ENCODE measurements at places on chromosomes 4 and X.

DNA sequence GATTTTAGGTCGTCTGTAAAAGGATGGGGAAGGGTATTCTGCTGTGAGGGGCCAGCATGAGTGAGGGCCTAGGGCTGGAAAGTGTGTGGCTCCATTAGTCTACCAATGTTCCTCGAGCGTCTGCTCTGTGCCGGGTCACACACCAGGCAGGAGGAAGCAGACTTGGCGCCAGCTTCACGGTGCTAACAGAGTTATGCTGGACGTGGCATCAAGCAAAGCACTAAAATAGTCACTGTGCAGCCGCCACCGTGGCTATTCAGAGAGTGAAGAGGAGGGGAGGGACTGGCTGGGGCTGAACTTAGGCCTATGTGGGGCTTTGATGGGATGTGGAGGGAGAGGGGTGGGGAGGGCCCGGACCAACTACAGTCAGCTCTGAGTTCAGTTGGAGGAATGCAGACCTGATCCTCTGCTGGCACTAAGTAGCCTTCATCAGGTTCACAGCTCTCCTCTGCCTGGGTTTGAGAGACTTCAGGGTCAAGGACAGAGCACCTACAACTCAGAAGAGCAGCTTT, 83.9 kb upstream of the MSX1 start:
- no peak for DNase-seq

DNA sequence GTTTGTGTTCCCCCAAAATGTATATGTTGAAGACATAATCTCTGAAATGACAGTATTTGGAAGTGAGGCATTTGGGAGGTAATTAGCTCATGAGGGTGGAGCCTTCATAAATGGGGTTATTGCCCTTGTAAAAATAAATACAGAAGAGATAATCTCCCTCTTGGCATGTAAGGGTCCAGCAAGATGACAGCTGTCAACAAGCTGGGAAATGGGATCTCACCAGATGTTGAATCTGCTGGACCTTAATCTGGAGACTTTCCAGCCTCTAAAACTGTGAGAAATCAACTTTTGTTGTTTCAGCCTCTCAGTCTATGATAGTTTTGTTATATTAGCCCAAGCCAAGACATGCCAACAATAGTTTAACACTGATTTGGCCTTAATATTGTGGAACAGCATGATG, 438.2 kb upstream of the PCDH7 start:
- DNase-seq = no peak

GRCh38 chr4:83382850-83383249, 48.2 kb upstream of the HPSE start:
- no peak for DNase-seq

- DNase-seq = no peak
Observed at GRCh38 chr4:157587681-157588423, 367.3 kb downstream of the GRIA2 start.

- DNase-seq = no peak
Observed at GRCh38 chr4:2082627-2083026, 23.5 kb downstream of the NAT8L start.

GRCh38 chr4:185697488-185697887, 114.5 kb downstream of the SORBS2 start:
- DNase-seq = no peak

GRCh38 chr4:112031712-112032328, 113.4 kb upstream of the FAM241A start:
- no peak for DNase-seq

DNA sequence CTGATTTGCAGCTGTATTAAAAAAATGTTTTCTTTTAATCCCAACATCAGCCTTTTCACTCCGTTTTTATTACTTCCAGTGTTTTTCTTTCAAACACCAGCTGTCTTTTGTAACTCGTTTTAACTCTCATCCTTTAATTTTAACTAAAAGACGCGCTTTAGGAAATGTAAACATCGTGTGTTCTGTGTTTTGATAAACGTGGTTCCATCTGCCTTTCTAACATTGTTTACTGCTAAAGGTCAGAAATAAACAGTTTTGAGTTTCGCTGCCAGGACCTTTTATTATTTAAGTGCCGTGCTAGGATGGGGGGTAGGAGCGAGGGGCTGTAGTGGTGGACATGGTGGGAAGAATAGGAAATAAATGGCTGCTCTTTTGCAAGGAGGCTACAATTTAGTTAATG, 1.5 kb downstream of the N4BP2 start:
- DNase-seq = no peak

DNA sequence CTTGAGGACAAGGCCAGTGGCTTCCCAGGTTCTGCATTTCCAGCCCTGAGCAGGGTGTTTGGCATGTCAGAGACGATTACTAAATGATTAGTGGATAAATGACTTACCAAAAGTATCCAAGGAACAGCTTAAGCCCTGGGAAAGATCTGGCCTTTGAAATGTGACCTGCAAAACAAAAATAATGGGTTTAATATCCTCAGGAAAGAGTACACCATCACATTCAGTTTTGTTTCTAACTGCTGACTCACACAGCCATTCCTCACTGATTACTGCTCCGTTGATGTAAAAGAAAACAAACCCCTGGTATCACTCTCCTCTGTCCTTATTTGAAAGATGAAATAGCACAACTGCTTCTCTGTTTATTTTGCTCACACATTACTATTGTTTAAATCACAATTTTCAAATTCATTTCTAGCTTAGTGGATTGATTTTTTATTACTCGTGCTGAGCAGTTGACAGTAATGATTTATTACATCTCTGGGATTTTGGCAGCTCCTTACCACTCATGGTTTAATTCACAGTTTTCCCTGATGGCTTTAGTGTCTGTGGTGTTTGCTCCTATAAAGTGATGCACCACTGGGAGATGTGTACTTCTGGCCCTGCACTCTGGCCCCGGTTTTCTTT, 117.0 kb downstream of the CBLL2 start:
- no peak for DNase-seq

GRCh38 chr4:38675146-38676121, 11.4 kb downstream of the KLF3 start:
- DNase-seq = peak; percentile 83

- no peak for DNase-seq
Observed at GRCh38 chr4:182749667-182750167, 167.5 kb downstream of the DCTD start.

- DNase-seq = no peak
Observed at GRCh38 chr4:48799157-48799556, 19.1 kb upstream of the FRYL start.

- DNase-seq = no peak
Observed at GRCh38 chr4:17809667-17810066, 890 bp downstream of the DCAF16 start.

- DNase-seq = no peak
Observed at GRCh38 chrX:42776195-42776594, 1.8 kb downstream of the PPP1R2C start.

- no peak for DNase-seq
Observed at GRCh38 chr4:110815950-110816349, 193.1 kb upstream of the PITX2 start.

DNA sequence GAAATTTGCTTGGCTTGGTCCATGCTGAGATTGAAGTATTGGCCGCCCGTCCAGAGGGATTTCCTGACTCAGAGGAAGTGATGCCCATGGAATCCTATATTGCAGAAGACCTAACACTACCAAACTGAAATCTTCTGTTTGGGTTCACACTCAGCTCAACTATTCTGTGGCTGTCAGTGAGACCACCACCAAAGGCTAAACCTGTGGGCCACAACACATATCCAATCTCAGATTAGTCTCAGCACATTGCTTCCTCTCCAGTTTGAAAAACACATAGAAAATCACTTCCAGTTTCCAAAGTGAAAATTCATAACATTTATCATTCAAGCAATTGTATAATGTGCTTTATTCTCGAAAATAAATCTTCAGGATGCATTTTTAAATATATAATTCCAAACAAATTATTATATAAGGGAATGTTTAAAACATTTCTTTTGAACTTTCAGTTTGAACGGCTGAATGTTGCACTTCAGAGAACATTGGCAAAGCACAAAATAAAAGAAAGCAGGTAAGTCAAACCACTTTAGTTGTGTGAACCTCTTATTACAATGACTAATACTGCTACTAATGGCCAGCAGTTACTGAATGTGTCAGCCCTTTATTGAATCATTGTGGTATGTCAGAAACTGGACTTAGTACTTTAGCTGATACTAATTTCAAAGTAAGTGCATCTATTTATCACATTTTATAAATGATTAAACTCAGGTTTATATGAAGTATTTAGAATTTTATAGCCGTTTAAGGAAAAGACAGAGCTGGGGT, 37.0 kb downstream of the GUCY1A1 start:
- DNase-seq = no peak

GRCh38 chr4:75555294-75556164, at the start of gene ODAPH:
Gene ODAPH (plus strand): TSS chr4:75556066. CDS start chr4:75556083, 17 bp downstream.
- DNase-seq = no peak

GRCh38 chrX:130030826-130031225, 48.4 kb downstream of the BCORL1 start:
- DNase-seq = no peak
